ENCODE measurements at places on chromosomes 3 and 15.
A peak's percentile ranks its signal among the peaks of the same experiment; 100 is the strongest.

- no peak for DNase-seq
Measured at GRCh38 chr3:32817257-32817557, 590 bp upstream of the TRIM71 start.

DNA sequence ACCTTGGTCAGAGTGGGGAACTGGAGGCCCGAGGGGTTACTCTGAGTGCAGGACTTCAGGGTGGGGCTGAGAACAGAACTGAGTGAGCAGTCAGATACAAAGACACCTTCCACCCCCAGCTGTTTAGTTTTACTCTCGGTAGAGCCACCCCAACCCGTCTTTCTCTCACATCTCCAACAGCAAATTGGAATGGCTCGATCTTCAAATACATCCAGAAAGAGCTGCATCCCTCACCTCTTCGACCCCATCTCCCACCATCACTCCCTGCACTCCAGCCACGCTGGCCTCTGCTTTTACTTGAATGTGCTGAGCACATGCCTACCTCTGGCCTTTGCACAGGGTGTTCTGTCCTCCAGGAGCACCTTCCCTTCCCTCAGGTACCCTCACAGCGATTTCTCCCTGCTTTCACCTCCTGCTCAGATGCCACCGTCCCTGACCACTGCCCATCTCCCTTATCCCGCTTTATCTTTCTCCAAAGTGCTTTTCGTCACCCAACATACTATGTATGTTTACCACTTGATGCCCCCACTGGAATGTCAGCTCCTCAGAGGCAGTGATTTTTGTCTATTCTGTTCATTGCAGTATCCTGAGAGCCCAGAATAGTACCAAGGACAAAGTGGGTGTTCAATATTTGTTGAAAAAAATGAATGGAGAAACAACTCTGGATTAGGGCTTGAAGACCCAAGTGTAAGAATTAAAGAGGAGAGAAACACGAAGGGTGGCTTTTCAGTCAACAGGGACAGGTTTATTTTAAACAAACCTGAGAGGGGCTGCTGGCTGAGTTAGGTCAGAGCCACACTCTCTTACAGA, 4.4 kb downstream of the CHCHD4 start:
- no peak for DNase-seq

DNA sequence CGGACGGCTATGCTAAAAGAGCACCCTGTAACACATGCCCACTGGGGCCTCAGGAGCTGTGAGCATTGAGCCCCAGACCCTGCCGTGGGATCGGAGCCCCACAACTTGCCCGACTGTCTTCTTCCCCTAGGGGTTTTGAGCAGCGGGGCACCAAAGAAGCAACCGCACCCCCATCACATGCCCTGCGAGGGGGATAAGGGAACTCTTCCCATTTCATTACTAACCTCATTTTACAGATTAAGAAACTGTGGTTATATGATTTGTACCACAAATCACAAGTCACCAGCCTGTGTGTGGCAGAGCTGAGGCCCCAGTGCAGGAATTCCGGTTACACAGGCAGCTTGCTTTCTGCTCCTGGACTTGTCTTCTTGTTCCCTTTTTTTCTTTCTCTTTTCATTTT, 86.2 kb downstream of the CD47 start:
- DNase-seq: no peak

GRCh38 chr3:159733194-159733860, 255.3 kb upstream of the IL12A start:
- DNase-seq: no peak

GRCh38 chr15:57133127-57133968, 214.9 kb downstream of the TCF12 start:
- DNase-seq: no peak

GRCh38 chr3:17742880-17743657, 638 bp upstream of the TBC1D5 start:
- DNase-seq: no peak

GRCh38 chr3:61857297-61857696, 295.9 kb downstream of the PTPRG start:
- DNase-seq: no peak

GRCh38 chr3:190883973-190884832, 21.7 kb upstream of the GMNC start:
- no peak for DNase-seq

GRCh38 chr3:109188741-109189140, 52.2 kb downstream of the C3orf85 start:
- DNase-seq: no peak

DNA sequence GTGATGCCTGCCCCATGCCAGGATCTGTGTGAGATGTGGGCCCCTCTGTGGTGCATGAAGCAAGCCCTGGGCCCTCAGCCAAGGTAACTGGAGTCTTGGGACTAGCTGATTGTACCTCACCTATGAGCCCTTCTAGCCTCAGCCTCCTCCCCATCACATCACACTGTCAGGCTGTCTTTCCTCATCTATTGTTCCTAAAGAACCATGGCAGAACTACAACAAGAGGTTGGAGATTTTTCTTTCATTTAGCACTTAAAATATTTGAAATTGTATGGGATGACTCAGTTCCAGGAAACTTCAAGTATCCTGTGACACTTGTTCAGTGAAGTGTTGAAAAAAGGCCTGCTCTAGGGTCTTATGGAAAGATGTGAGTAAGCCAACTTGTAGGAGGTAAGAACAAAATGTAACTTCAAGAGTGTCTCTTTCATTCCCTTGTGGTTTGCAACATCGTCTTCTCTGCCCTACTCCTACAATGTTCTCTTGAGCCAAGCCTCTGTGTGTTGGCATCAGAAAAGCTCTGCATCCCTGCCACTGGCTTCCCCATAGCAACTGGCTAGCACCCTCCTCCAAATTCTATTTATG, 58.7 kb upstream of the TIPARP start:
- DNase-seq: no peak

- DNase-seq: no peak
Measured at GRCh38 chr3:11375333-11376088, 103.3 kb downstream of the ATG7 start.

- DNase-seq: no peak
Measured at GRCh38 chr3:63910891-63911290, 1.3 kb downstream of the SCAANT1 start.

- DNase-seq: no peak
Measured at GRCh38 chr15:85955501-85956391, 123.9 kb upstream of the AGBL1 start.

GRCh38 chr15:29268706-29269484, 727 bp downstream of the NSMCE3 start:
- DNase-seq: peak; percentile 15

GRCh38 chr15:42084465-42085235, 9.7 kb downstream of the PLA2G4D start:
- no peak for DNase-seq

GRCh38 chr3:135967867-135968266, 2.3 kb downstream of the PPP2R3A start:
- DNase-seq: no peak

DNA sequence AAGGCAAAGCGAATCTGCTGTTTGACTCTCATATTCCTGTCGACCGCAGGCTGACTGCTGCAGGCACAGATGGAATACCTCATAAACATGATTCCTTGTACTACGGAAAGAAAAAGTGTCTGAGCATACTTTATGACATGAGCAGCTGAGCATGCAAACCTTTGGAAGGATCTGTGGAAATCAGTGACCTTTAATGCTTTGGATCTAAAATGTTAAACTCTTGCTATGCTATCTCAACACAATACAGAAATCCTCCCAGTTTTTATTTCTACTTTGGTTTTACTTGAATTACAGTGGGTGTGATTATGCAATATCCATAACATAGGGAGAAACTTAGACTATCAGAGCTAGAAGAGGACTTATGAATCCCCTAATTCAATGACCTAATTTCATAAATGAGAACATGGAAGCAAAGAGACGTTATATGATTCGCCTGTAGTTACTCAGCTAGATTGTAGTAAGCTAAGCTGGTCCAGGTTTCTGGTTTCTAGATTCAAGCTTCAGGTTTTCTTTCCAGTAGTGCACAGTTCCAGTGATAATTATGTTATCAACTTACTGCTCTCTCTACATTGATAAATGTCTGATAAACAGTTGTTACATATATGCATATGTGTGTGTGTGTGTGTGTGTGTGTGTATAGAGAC, 127.6 kb upstream of the GBE1 start:
- DNase-seq: no peak

- no peak for DNase-seq
Measured at GRCh38 chr3:5891711-5892110, 704.2 kb downstream of the EDEM1 start.

GRCh38 chr3:194623449-194624290, 9.5 kb downstream of the TMEM44 start:
- no peak for DNase-seq

DNA sequence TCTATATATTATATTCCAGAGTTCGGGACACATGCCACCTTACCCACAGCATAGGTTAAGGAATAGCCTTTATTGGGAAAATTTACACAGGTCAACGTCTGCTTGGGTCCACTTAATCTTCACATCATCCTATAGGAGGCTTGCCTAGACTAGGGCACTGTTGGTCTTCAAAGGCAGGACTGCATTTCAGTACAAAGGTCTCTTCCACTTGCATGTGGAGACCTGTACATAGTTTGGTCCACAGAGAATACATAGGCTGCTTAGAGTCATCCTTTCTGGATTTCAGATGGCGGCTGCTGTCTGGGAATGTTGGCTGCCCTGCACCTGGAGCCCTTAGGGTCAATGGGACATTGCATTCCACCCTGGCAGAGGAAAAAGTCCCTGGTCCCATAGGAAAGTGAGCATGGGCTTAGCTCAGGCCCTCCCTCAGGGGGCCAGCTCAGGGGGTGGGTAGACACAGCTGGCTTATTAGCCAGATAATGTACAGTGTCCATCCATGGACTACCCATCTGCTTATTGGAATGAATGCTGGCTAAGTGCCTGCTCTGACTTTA, 75.3 kb upstream of the TGFBR2 start:
- no peak for DNase-seq

GRCh38 chr3:186075489-186075888, 33.4 kb downstream of the ETV5 start:
- DNase-seq: no peak

DNA sequence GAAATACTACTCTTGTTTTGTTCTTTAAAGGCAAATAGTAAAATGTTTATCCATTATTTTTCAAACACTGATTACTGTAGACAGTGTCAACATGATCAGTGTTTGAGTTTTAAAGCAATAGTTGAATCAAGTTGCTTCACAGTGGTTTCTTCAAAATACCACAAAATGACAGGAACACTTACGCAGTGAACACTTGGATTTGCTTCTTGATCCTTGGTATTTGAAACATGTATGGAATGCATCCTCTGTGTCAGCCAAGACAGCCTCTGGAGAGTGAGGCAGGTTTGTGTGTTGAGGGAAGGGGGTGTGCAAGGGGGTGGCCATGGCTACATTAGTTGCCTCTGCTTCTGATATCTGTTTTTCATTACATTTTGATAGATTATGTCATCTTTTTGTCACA, 413.0 kb downstream of the RBMS3 start:
- no peak for DNase-seq

- DNase-seq: no peak
Measured at GRCh38 chr3:151199554-151200438, 3.2 kb downstream of the GPR171 start.

DNA sequence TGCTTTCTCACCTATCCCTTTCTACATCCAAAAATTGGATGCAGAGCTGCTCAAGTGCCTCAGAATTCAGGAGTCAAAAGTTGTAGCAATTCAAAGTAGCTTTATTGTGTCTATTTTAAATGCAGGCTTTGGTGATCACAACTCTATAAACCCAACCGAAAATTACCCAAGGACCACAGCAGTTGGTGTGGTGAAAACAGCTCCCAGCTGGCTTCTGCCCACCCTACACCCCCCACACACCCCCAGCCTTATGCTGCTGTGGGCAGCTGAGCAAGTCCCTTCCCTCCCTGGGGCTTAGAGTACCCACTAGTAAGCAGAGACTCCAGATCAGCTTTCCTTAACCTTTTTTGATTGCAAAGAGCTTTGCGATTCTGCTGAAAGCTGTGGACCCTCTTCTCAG, 5.8 kb upstream of the HES1 start:
- no peak for DNase-seq

- no peak for DNase-seq
Measured at GRCh38 chr15:43998607-43999006, 171.8 kb downstream of the WDR76 start.

DNA sequence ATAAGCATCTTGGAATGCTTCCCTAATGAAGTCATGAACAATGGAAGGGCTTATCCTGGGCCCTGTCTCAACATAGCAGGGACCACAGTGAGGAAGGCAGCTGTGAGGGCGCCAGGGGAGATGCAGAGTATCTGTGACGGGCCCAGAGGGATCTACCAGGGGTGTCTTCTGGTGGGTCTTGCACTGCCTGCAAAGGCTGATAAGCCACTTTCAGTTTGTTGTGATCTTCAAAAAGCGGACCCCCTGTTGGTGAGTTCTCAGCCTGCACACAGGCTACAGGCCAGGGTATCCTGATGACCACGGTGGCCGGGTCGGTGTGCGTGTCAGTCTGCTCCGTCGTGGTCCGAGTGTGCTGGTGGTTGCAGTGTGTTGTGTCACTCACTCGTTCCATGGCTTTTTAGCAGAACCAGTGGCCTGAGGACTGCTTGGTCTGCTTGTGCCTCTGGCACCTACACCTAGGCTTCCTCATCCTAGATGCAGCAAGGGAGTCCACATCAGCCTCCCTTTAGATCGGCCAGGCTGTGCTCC, 46.8 kb downstream of the CHDH start:
- DNase-seq: no peak

GRCh38 chr15:40327457-40327856, 4.0 kb downstream of the INAFM2 start:
- DNase-seq: no peak

GRCh38 chr15:55588815-55589115, 620 bp upstream of the PYGO1 start:
- DNase-seq: no peak

- DNase-seq: no peak
Measured at GRCh38 chr15:65752151-65752700, 39.9 kb downstream of the DENND4A start.

DNA sequence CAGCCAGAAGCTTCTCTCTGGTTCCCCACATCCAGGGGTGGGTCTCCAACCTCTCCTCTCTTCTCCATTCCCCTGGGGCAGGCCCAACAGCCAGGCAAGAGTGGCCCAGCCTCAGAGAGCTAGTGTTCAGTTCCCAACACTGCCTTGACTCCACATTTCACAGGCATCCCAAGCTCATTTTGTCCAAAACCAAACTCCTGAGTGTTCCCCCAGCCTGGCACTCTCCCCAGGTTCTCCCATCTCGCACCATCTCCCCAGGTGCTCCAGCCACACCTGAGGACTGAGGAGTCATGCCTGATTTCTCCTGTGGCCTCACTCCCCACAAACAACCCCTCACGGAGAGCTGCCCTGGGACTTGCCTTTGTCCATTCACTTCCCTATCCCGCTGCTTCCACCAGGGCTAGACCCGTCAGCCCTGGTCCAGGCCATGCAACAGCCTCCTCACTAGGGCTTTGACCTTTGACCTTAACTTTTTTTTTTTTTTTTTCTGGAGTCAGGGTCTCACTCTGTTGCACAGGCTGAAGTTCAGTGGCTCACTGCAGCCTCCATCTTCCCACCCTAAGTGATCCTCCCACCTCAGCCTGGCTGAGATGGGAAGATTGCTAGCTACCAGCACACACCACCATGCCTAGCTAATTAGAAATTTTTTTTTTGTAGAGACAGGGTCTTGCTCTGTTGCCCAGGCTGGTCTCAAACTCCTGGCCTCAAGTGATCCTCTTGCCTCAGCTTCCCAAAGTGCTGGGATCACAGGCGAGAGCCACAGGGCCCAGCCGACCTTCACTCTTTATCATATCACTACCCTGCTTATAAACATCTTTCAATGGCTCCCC, 3.9 kb upstream of the CSK start:
- no peak for DNase-seq
